Stimulated activated effector memory CD8-positive, alpha-beta T cell treated with anti-CD3 and anti-CD28 coated beads, Interleukin-12 subunit alpha, Interleukin-12 subunit beta, amount 100 ng/mL, for 72 hours (primary cell): ENCODE measurements at places on chromosomes 7 and 10.
A peak's percentile ranks its signal among the peaks of the same experiment; 100 is the strongest.

- no peak for DNase-seq
Measured at GRCh38 chr10:107665459-107665858, 501.0 kb upstream of the SORCS1 start.

DNA sequence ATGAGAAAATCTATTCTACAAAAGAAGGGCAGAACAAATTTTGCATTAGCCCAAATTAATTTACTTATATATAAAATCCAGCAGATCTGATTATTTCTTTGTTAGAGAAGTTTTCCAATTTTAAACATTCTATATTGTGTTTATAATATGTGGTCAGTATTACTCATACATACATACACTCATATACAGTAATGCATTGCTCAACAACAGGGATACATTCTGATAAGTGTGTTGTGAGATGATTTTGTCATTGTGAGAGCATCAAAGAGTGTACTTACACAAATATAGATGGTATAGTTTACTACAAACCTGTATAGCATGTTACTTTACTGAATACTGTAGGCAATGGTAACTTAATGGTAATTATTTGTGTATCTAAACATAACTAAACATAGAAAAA lies 239.6 kb upstream of the ETV1 start:
- no peak for DNase-seq

DNA sequence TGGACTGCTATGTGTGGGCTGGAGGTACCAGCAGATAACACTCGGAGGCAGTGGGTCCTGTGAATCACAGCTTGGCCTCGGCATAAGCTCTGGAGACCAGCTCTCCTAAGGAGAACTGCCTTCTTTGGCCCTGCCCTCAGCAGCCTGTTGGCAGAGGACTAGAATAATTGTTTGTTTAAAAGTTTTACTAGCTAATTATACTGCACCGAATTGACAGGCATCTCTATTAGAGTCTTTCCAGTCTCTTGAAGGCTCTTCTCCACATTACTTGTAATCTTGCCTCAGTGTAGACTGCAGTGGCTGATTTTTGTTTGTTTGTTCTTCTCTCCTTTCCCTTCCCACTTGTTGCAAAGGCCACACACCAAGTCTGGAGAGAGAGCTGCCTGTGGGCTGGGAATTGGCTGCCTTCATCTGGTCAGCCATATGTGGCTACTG lies 183.2 kb downstream of the AUTS2 start:
- no peak for DNase-seq

- peak; percentile 34 for DNase-seq
Measured at GRCh38 chr7:26193432-26194207, 6.9 kb downstream of the HNRNPA2B1 start.

- no peak for DNase-seq
Measured at GRCh38 chr7:84258628-84259027, 64.0 kb upstream of the SEMA3A start.

- DNase-seq, result no peak
Measured at GRCh38 chr10:71015674-71016073, 127.3 kb upstream of the PCBD1 start.

- no peak for DNase-seq
Measured at GRCh38 chr10:122323941-122324675, 50.4 kb upstream of the PLEKHA1 start.

GRCh38 chr7:22109761-22110160 lies 164.1 kb upstream of the CDCA7L start:
- no peak for DNase-seq

DNA sequence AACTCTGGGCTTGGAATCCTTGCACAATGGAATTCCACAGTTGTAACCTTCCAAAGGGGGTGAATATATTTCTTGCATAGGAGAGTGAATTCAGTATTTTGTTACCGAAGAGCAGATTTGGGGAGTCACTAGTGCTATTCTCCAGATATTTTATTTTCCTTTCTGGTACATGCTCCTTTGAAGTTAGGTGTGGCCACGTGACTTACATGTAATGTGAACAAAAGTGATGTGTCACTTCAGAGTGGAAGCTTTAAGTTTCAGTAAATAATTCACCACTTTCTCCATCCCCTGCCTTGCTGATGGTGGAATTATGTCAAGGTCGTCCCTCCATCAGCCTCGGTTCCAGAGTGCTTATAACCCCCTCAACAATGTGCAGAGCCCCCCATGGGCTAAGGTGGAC lies 25.3 kb downstream of the ASNS start:
- DNase-seq, result no peak

GRCh38 chr10:21363092-21363730 lies 162.3 kb downstream of the SKIDA1 start:
- DNase-seq, result no peak

DNA sequence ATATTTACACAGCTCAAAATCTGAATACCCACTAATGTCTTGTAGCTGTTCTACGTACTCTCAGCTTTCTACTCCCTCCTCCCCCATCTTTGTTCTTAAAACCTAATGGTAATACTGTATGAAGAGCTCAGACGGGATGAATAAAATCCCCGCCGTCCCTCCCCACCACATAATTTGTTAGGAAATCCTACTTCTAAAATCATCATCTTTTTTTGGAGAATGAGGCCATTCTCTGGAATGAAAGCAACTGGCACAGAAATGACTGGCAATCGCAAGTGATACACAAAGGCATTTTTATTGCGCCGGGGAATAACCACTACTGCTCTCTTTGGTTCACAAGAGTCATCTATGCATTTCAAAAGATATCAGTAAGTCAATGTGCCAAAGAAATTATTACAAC lies 27.3 kb downstream of the SLC35B4 start:
- no peak for DNase-seq

- DNase-seq, result no peak
Measured at GRCh38 chr7:4434306-4434705, 247.8 kb upstream of the FOXK1 start.
